ENCODE measurements at places on chromosomes 12 and 14.

GRCh38 chr12:26648584-26648983, 184.4 kb downstream of the ITPR2 start:
- peak; percentile 76 for DNase-seq

DNA sequence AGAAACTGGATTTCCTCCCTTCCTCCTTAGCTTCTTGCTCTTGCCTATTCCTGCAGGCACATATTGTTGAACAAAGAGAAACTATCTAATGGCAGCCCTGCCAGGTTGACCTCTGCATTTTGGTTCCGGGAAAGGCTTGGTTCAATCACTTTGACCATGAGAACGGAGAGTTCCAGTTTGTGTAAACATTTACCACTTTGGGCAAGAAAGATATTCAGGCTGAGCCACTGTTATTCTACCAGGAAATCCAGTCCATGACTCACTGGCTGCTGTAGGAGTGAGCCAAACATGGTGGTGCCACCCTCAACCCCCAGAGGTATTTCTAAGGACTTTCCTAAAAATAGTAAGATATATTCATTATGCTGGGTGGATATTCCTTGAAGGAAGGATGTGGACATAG, 242.2 kb upstream of the OR4E1 start:
- DNase-seq, result peak; percentile 65

DNA sequence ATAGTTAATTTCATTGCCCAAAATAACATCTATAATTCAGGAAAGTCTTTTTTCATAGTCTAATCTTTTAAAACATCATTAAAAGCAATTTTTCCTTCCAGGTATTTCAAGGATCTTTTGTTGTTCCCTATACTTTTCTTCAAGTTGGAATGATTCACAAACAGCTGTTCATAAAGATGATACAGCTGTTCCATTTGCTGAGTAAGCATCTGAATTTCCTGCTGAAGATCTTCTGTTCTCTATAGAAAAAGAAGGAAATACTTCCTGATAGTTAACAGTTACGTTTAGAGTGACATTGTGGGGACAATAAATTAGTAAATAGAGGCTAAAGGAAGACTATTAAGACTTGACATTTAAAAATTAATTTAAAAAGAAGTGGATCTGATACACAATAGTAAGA, 30.3 kb upstream of the ESR2 start:
- DNase-seq, result peak; percentile 30

DNA sequence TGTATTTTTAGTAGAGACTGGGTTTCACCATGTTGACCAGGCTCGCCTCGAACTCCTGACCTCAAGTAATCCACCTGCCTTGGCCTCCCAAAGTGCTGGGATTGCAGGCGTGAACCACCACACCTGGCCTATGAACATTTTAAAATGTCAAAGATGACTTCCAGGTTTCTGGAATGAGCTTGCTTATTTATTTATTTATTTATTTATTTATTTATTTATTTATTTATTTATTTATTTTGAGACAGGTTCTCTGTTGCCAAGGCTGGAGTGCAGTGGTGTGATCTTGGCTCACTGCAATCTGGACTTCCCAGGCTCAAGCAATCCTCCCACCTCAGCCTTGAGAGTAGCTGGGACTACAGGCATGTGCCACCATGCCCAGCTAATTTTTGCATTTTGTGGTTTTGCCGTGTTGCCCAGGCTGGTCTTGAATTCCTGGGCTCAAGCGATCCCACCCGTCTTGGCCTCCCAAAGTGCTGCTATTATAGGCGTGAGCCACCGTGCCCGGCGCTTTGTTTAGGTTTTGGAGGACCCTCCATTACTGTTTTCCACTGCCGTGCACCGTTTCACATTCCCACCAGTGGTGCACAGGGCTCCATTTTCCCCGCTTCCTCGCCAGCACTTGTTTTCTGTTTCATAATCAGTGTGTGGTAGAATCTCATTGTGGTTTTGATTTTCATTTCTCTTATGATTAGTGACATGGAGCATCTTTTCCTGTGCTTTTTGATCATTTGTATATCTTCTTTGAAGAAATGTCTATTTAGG, 6.4 kb upstream of the CFAP251 start:
- DNase-seq, result peak; percentile 85

DNA sequence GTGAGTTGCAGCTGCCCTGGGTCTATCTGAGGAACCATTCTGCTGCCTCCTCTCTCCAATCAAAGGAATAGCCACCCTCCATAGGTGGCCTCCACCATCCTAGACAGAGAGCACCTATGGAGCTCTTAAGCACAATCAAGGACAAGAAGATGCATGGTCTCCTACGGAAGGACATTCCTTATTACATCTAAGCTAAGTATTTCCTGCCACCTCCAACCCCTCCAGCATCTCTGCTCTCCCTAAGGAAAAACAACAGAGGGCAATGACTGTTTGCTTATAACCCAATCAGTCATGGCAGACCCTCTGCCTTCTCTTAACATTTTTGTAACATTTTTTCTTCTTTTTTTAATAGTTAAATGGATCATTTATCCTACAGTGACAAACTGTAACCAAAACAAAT, 14.8 kb upstream of the OR6J1 start:
- DNase-seq, result no peak

GRCh38 chr12:41089438-41089837, 98.7 kb upstream of the PDZRN4 start:
- no peak for DNase-seq

GRCh38 chr14:86104691-86105265, 574.8 kb downstream of the FLRT2 start:
- DNase-seq, result no peak

- DNase-seq, result no peak
Observed at GRCh38 chr12:21558100-21558679, 32.1 kb downstream of the SPX start.

- DNase-seq, result no peak
Observed at GRCh38 chr12:116502141-116502725, 56.9 kb upstream of the MAP1LC3B2 start.

GRCh38 chr14:54002653-54003052, 46.0 kb upstream of the BMP4 start:
- DNase-seq, result no peak

DNA sequence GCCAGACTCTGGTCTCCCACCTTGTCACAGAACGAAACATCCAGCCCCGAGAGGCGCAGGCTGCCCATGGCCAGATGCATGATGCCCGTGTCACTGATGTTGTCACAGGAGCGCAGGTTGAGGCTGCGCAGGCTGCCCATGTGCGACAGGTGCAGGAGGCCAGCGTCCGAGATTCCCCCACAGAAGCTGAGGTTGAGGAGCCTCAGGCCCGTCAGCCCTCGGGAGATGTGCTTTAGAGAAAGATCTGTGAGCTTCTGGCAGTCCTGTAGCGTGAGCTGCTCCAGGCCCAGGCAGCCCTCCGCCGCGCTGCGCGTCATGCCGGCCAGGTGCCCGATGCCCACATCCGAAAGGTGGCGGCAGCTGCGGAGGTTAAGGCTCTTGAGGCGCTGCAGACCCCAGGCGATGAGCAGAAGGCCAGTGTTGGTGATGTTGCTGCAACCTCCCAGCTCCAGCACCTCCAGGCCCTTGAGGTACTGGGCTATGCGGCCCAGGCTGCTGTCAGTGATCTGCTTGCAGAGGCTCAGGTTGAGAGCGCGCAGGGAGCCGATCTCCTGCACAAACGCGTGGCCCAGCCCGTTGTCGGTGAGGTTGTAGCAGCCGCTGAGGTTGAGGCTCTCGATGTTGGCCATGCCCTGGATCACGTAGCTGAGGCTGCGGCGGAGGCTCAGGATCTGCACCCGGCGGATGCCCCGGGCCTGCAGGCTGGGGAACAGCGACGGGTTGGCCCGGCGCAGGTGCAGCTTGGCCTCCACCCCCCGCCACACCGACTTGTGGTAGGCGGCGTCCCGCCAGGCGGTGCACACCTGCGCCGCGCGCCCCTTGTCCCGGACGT, 991 bp downstream of the FBXL14 start:
- DNase-seq, result peak; percentile 61

DNA sequence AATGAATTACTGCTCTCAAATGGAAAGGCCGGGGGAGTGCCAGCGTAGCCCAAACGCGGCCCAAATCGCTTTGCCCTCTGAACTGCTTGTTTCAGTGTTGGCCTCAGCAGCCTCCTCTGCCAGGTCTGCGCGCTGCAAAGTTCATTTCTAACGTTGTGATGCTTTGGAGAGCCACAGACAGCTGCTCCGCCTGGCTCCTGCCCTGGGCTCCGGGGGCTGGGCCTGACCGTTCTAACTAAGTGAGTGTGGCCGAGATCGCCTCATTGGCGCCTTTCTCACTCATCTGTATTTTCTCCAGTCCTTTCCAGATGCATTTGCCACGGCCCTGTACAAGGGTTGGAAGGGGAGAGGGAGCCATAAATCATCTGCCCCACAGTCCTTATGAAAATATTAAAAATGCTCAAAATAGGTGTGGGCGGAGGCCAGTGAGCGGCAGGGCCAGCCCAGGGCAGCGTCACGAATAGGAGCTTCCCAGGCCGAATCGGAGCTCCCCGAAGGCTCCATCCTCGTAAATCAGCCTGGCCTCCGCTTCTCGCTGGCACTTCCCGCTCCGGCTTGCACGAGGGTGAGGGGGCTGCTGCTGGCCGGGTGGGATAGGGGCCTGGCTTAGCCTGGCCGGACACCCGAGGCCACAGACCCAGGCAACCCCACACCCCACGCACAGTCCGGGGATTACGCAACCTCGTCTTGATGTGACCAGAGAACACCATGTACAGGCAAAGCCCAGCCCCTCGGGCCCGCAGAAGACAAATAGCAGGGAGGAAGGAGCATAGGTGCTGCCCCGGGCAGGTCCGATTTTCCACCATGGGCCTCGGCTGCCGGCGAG, 196.6 kb upstream of the DIO3 start:
- DNase-seq, result no peak

- DNase-seq, result no peak
Observed at GRCh38 chr12:56103066-56103711, 1.2 kb upstream of the PA2G4 start.

GRCh38 chr14:90830931-90831701, 14.9 kb upstream of the TTC7B start:
- no peak for DNase-seq

DNA sequence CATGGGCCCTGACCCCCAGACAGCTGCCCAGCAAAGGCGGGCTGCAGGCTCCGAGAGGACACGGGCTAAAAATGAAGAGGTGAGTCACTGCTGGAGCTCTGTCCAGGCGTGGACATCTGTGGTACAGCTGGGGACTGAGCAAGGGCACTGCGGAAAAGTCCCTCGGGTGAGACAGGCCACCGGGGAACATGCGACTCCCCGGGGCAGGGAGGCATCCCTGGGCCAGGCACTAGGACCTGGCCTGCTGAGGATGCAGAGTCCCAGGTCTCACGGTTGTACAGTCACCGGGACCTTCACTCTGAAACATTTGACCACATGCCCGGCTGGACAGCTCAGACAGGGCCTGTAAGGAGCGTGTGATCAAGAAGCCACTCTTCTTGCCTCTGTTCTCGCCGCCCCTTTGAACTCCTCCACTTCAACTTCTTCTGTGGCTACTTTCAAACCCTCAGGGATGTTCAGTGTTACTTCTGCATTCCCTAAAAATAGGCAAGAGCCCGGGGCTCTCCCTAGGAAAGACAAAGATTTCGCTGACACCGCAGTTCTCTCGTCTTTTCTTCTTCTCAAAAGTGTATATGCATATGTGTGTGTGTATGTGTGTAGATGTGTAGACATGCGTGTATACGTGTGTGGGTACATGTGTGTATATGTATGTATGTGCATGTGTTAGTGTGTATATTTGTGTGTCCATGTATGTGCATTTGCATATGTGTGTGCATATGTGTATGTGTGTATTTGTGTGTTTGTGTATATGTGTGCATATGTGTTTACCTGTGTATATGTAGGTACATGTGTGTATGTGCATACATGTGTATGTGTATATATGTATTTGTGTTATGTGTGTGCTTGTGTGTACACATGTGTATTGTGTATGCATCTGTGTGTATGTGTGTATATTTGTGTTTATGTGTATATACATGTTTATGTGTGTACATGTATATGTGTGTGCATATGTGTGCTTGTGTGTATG, 5.0 kb upstream of the RFLNA start:
- no peak for DNase-seq

- DNase-seq, result peak; percentile 71
Observed at GRCh38 chr12:109385339-109386058, 37.8 kb downstream of the MYO1H start.

GRCh38 chr12:75969768-75970167, 61.8 kb downstream of the PHLDA1 start:
- DNase-seq, result peak; percentile 39

Measured in epithelial cell of esophagus (primary cell).